ENCODE measurements at places on chromosomes 11 and 22. TPM values are rescaled to one million over a fixed set of nuclear protein-coding genes. Genes with fewer than 3 reads are reported as not detected.
A peak's percentile ranks its signal among the peaks of the same experiment; 100 is the strongest.

GRCh38 chr11:63560506-63561180, 2.5 kb downstream of the PLAAT2 start:
- no peaks in the 10 kb centered on the region for H3K36me3 ChIP-seq
- no peaks in the 10 kb centered on the region for H3K27me3 ChIP-seq
- peaks cover 53% of the 10 kb centered on the region for H3K4me1 ChIP-seq

GRCh38 chr11:16080688-16081381, 275.5 kb downstream of the SOX6 start:
- no peaks in the 10 kb centered on the region for H3K36me3 ChIP-seq
- H3K27me3 ChIP-seq, result no peaks in the 10 kb centered on the region
- no peak overlapping the region for H3K27ac ChIP-seq
- no peaks in the 10 kb centered on the region for H3K4me1 ChIP-seq

RPS3 gene
- total RNA-seq, result 4,536 TPM

DNA sequence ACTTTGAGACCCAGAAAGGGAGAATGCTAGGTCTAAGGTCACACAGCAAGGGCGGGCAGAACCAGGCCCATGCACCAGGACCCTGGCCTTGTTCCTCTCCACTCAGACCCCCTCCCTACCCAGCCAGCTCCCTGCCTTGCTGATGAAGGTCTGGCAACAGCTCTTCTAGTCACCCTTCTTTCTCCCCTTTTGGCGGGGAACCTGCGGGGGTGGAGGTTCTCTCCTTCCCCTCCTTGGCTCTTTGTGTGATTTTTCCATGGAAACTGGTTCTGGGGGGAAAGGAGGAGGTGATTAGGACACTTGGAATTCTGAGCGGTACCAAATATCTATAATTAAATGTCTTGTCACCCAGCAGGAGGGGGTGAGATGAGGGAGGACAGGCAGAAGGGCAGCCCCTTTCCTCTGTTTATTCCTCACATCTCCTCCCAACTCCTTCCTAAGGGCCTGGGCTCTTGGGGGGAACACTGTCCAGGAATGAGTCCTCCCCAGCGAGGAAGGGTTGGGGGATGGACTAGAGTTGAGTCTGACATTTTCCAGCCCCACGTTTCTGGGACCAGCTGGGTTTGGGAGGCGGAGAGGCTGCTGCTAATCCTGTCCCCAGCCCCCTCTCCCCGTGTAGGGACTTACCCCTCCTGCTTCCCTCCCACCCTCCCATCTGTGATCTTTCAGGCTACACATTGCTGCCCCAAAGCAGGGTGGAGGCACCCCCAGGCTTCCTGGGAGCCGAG, 7.4 kb downstream of the ARHGEF17 start:
- no peak for DNase-seq
- no peaks in the 10 kb centered on the region for H3K36me3 ChIP-seq
- no peak overlapping the region for H3K4me3 ChIP-seq
- H3K27ac ChIP-seq, result no peak overlapping the region
- H3K4me1 ChIP-seq, result no peaks in the 10 kb centered on the region

EPS8L2 gene
- 10.5 TPM for total RNA-seq

DNA sequence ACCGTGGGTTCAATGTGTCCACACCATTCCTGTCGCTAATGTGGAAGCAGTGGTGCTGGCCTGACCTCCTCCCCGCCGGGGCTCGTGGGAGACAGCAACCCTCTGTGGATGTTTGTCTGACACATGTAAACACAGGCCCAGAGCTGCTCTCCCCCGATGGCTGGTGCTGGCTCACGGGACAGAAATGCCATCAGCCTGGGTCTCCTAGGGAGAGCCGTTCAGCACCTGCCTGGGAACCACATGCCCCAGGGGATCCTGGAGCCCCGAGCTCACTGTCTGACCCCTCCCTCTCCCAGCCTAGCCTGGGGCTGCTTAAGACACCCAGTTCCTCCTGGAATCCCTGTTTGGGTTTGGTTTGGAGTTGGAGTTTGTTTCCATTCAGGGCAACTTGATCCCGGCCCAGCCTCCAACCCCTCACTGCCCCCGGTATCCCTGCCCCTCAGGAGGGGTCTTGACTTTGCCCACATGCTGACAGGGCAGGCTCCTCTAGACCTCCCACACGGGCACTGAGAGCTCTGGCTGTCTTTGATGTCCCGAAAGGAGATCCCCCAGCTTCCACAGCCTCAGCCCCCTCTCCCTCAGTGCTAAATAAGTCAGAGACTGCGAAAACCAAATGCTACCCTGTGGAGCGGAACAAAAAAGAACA, 50.9 kb upstream of the WNT11 start:
- H3K27ac ChIP-seq, result no peak overlapping the region
- no peaks in the 10 kb centered on the region for H3K36me3 ChIP-seq
- H3K4me1 ChIP-seq, result no peaks in the 10 kb centered on the region
- H3K27me3 ChIP-seq, result peaks cover 3% of the 10 kb centered on the region
- DNase-seq, result no peak
- H3K4me3 ChIP-seq, result no peak overlapping the region

DNA sequence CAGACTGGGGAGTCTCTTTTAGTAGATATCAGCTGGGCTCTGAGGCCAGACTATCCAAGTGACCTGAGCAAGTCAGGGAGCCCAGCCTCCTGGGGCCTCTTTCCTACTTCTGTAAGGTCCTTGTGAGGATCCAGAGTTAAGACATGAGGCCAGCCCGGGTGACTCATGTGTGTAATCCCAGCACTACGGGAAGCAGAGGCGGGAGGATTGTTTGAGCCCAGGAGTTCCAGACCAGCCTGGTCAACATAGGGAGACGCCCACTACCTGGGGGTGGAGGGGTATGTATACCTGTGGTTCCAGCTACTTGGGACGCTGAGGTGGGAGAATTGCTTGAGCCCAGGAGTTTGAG, 36.9 kb upstream of the POLA2 start:
- DNase-seq, result no peak
- peaks cover 15% of the 10 kb centered on the region for H3K4me1 ChIP-seq
- H3K27me3 ChIP-seq, result peaks cover 20% of the 10 kb centered on the region

GGTLC2 gene
- total RNA-seq, result not detected

DNA sequence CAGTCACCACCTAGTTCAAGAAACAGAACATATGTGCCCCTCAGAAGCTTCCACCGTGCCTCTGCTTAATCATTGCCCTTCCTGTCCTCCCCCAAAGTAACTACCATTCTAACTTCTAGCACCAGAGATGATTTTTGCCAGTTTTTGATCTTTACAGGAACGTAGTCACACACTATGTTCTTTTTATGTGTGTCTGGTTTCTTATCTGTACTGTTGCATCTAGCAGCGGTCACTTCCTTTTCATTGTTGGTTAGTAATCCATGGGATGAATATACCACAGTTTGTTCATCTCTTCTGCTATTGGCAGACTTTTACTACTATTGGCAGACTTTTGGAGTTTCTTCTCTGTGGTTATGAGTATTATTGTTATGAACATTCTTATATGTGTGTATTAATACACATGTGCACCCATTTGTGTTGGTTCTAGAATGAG, 34.6 kb downstream of the SPECC1L start:
- no peak overlapping the region for H3K4me3 ChIP-seq
- peak overlapping the region; percentile 7 for H3K27ac ChIP-seq
- H3K4me1 ChIP-seq, result peaks cover 50% of the 10 kb centered on the region
- DNase-seq, result peak; percentile 45
- H3K27me3 ChIP-seq, result no peaks in the 10 kb centered on the region
- peaks cover 28% of the 10 kb centered on the region for H3K36me3 ChIP-seq
